ENCODE measurements at places on chromosomes 6 and 20.

DNA sequence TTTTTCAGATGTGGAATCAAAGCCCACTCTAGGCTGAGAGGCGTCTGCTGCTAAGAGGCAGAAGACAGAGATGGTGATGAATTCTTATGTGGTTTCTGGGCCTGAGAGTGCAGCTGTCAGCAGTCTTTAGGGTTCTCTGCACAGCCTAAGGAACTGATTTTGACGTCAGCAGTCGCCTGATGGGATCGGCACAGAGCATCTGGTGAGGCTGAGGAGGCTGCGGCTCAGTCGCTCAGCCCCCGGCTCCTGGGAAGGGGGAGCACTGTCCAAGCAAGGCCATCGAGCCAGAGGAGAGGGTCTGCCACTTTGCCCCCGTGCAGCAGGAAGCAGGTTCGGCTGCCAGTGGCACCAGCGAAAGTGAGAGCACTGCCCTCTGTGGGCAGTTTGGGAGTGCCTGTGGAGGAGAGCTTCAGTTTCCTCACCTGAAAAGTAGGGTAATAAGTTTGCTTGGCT is 92.5 kb downstream of the TCP11 start:
- no peak for DNase-seq

DNA sequence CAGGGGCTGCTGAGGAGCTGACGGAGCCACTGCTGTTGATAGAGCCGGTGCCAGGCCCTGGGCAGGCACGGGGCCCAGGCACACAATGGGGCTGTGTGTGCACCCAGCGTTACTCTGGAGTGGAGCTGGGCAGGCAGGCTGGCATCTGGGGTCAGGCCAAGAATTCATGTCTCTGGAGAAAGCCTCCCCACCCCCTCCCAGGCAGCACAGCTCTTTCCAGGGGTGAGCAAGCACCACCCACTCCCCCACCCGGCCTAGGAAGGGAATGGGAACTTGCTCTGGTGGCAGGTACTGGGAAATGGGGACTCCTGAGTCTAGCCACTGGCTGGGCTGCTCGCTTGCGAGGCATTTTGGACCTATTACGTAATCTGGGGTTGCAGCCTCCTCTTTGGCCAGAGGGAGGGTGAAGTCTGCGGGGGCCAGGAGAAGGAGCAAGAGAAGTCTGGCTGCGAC is 22.7 kb downstream of the TFEB start:
- no peak for DNase-seq

DNA sequence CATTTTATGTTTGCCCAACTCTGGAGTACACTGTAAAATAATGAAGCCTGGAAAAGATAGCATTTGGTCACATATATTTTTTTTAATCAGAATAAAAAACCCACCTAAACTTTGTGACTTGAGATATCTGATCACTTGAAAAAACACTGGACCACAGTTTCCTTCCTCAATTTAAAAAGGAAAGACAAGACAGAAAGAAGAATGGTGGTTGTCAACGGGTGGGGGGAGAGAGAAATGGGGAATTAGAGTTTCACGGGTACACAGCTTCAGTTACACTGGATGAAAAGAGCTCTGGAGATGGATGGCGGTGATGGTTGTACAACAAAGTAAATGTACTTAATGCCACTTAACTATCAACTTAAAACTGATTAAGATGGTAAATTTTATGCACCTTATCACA is 14.7 kb upstream of the DST start:
- DNase-seq = no peak

GRCh38 chr6:56091159-56091869 is 156.1 kb downstream of the COL21A1 start:
- DNase-seq = no peak

DNA sequence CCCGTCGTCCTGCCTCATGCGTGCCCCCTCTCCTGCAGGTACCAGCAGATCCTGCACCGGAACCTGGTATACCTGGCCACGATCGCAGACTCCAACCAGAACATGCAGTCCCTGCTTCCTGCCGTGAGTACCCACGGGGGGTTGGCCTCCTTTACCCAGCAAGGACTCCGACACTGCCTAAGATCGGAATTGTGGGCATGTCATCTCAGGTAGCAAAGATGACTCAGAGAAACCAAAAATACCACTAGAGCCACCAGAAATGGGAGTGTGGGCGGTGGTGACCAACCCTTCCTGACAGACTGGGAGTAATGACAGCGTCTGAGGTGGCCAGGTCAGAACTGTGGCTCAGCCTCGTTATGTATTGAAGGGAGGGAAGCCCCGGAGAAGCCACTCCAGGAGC is 16.3 kb downstream of the SS18L1 start:
- DNase-seq = no peak

DNA sequence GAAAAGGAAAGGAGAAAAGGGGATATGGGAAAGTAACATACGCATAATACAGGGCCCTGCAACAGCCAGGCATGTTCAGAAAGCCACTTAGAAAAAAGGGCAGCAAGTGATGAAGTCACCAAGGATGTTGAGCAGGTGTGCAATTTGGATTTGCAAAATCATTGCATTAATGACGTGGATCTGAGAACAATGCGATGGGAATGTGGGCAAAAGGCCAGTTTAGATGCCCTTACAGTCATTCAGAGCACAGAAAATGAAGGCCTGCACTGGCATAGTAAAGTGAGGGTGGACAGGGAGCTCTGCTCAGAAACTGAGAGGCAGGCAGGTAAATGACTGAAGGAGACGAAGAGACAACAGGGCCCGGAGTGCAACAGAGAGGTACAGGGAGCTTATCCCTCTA is 123.7 kb upstream of the NHSL1 start:
- DNase-seq = no peak

DNA sequence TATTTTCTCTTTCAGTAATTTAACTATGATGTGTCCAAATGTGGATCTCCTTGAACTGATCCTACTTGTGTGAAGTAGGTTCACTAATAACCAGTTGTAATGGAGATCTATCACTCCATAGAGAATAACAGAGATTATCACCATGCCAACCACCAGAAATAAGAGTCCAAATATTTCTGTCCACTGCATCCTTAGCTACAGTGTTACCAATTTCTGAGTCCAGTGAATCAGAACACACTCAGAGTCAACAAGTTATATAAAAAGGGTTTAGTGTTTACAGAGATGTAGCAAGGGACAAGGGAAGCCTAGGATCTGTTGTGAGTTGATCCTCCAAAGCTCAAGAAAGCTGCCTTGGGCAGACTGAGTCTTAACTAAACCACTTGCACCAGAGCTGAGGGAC is 882.8 kb downstream of the TBC1D32 start:
- DNase-seq = no peak

DNA sequence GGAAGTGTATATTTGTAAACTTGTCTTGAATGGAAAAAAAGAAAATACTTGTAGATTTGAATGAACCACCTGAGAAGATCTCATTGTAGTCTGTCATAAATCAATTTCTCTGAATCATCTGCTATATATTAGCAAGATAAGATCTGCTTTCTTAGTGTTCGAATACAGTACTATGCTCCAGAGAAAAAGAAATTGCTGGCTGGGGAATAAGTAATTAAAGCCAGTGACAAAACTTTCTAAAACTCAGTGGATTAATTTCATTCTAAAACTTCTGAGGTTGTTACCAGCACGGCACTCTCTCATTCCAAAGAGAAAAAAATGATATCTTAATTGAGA is 22.4 kb upstream of the MROH8 start:
- DNase-seq = no peak

- DNase-seq = no peak
These were observed 57.1 kb downstream of the AGPAT4 start for GRCh38 chr6:161216616-161217205.

GRCh38 chr6:48985025-48985424 is 478.0 kb downstream of the MMUT start:
- DNase-seq = no peak

DNA sequence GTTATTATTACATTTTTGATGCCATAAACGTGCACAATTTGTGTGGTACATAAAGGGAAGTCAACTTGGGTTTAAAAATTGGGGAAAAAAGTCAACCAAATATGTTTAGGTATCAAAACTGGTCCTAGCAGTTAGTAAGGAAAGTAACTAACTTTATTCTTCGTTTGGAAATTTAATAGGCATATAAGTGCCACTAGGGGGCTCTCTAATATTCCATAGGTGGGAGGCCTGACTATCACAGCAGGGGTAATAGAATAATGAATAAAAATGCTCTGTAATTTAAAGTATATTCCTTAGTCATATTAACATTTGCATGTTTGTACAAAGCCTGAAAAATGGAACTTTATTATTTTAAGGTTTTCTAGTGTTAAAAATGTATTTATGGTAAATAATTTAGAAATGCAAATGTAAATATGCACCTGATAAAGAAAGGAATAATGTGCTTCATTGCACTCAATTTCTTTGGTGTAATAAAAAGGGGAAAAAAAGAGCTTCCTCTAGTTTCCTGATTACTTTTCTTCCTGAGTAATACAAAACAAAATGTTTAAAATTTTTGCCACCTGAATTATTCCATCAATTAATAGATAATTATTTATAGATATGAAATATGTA is 125.7 kb upstream of the HDAC2 start:
- peak; percentile 62 for DNase-seq

DNA sequence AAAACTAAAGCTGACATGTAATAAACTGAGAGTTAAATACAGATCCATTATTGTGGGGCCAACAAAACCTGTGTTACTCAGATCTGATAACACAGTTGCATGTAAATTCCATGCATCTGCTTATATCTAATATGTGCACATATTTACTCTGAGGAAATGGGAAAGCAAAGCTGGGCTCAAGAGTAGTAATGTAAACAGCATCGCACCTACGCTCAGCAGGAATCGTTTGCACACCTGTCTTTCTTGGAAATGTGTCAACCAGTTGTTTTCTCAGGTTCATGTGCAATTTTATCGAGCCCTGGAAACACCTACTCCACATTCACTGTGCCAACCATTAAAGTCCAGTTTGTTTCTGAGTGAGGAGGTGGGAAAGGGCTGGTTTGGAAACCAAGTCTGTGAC is 80.3 kb upstream of the CNKSR3 start:
- no peak for DNase-seq

DNA sequence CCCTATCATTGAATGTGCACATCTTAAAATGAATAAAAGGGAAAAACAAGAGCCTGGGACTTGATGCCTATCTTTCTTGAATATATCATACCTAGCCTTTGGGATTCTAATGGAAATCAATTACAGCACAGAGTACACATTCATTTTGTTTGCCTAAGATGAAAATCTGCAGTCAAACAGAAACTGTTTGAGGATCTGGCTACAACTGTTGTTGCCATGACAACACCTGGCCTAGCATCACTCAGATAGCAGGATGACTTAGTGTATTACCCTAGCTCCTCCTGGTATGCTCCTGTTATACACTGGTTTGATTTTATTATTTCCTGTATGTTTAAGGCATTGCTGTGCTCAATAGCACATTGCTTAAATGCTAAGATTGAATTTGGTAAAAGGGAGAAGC is 71.5 kb upstream of the LAMP5 start:
- no peak for DNase-seq

DNA sequence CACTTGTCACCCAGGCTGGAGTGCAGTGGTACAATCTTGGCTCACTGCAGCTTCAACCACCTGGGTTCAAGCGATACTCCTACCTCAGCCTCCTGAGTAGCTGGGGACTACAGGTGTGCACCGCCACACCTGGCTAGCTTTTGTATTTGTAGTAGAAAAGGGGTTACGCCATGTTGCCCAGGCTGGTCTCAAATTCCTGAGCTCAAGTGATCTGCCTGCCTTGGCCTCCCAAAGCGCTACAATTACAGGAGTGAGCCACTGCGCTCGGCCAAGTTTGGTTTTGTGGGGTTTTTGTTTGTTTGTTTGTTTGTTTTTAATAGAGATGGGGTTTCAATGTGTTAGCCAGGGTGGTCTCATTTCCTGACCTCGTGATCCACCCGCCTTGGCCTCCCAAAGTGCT is 12.3 kb downstream of the LOC128125822 start:
- DNase-seq = no peak

DNA sequence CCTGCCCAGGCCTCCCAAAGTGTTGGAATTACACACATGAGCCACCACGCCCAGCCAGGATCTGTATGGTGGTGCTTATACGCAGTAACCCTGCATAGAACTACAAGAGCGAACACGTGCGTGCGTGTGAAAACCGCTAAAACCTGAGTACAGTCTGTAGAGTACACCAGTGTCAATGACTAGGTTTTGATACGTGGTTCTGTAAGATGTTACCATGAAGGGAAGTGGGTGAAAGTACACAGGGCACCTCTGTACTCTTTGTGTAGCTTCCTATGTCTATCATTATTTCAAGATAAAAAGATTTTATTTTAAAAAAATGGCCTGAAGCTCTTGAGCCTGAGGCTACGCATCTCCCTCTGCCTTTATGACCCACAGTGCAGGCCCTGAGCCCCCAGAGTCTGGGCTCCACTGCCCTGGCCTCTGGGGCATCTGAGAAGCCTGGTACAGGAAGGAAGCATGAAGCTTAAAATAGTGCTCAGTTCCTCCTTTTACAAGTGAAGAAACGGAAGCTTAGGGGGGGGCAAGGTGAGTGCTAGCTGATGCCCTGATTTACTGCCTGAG is 21.6 kb downstream of the LY86 start:
- no peak for DNase-seq

- no peak for DNase-seq
These were observed 500.4 kb downstream of the COL12A1 start for GRCh38 chr6:74705451-74705850.

DNA sequence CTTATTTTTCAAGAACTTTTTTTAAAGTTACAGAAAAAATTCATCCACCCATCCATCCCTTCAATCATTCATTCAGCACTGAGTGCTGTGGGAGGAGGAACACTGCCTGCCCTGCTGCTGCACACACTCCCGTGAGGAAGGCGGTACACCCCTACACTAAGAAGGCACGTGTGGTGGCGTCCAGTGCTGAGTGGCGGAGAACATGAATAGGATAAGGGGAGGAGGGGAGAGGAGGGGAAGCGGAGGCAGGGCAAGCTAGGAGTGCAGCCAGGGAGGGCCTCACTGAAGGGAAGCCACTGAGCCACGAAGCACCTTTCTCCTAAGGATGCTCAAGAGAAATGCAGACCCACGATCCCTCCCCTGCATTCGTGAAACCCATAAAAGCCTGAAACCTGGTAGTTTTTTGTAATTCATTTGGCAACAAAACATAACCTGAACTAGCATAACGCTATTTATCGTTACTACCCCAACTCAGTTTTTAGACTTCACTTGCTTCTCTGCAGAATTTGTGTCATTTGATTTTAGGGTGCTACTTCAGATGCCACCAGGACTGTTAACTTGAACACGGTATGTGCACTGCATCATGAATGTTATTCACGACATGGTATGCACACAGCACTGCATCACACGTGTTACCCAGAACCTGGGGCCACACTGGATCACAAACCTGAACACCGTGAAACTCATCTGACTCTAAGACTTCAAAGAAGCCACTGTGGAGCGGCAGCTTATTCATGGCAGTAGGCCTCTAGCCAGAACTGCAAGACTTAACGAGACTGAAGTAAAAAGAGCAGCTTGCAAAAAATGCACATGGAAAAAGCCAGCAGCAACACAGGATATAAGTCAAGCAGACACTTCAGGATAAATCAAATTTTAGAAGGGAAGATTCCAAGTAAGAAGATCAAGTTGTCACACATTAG is 3.5 kb downstream of the RNASET2 start:
- DNase-seq = no peak

- DNase-seq = no peak
These were observed 143.2 kb upstream of the RNF24 start for GRCh38 chr20:4158466-4159050.

GRCh38 chr6:107330168-107330567 is 129.2 kb downstream of the PDSS2 start:
- DNase-seq = no peak
